ENCODE measurements at places on chromosomes 1 and 21. TPM values are rescaled to one million over a fixed set of nuclear protein-coding genes. Genes with fewer than 3 reads are reported as not detected.
A peak's percentile ranks its signal among the peaks of the same experiment; 100 is the strongest.

The LCE1F gene
- not detected for polyA plus RNA-seq

The TMPRSS15 gene
- polyA plus RNA-seq = not detected

DNA sequence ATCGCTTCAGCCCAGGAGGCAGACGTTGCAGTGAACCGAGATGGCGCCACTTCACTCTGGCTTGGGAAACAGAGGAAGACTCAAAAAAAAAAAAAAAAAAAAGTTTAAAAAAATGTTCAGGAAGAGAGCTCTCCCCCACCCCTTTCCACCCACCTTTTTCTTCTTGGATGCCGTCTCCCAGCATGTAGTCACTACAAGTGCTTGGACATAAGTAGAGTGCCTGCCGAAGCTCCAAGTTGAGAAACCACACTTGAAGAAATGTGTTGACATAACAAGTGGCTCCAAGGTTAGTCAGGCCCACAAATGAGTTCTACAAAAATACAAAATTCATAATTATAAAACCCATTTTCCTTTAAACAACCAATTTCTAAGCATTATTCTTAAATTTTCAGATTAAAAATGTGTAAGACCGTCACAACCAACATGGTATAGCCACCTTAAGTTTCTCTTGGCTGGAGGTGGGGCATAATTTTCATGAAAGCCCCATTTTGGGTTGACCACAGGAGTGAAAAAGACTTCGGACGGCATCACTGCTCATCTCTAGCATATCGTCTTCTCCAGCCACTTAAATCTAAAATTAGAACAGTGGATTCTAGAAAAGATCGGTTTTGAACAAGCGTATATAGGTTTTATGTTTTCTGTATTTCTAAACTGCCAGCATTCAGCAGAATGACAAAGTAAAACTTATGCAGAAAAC, 26.4 kb downstream of the USP48 start:
- DNase-seq = no peak

The HRNR gene
- polyA plus RNA-seq = 0.30 TPM

The PLEKHN1 gene
- polyA plus RNA-seq = not detected

The DISC1 gene
- 7.9 TPM for polyA plus RNA-seq

The SYT14 gene
- polyA plus RNA-seq = 1.6 TPM

The PPP1R12B gene
- 79.9 TPM for polyA plus RNA-seq

DNA sequence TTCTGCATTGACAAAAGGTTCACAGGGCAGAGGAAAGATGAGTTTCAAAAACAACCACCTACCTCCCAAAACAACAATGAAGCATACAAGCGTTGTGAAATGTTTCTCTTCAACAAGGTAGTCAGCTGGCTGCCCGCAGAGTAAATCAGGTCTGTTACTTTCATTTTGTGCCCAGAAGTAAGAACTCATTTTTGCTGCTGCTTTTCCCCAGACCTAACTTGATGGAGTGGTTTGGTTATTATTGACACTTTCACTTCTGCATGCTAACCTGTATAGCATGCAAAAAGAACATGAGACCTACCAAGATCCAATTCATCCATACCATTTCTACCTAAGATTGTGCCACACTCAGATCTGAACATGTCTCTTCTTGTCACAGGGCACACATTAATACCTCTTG, 1.3 kb downstream of the SLC9C2 start:
- no peak for DNase-seq

- DNase-seq = no peak
These were observed 14.2 kb upstream of the CYP4B1 start for GRCh38 chr1:46784666-46785065.

The ATP6V1G3 gene
- not detected for polyA plus RNA-seq

DNA sequence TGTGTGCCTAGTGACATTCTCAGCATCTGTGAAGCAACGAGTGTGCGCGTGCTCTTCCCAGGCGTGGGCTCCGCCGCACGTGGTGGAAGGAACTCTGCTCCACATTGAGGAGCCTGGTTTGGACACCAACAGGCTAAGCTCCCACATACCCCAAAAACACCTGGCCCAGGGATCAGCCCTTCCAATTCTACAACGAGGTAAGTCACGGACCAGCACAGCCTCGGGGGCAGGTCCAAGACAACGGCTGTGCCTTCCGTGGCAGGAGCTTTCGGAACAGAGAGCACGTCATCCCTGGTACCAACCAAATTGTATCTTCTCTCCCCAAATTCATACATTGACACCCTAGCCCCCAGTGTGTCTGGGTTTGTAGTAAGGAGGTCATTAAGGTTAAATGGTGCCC, 27.2 kb upstream of the PDE9A start:
- no peak for DNase-seq

GRCh38 chr1:1069056-1069710, 4.9 kb downstream of the RNF223 start:
- DNase-seq = peak; percentile 25

The B3GALT6 gene
- 18.7 TPM for polyA plus RNA-seq

DNA sequence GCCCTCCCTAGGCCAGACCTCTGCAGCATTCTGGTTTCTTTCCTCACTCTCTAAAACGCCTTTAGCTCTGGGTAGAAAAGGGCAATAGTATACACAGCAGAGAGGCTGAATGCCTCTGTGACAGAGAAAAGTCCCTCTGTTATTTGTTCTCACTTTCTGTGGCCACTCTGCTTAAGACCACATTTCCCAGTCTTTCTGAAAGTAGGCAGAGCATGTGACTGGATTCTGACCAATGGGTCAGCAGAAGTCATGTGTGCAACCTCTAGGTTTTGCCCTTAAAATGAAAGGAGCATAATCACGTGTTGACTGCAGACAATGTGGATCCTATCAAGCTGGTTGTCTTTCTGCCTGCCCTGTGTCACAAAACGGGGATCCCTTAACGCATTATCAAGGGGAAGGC, 79.7 kb upstream of the MARK1 start:
- DNase-seq = no peak

The GAS5 gene
- 691 TPM for polyA plus RNA-seq

DNA sequence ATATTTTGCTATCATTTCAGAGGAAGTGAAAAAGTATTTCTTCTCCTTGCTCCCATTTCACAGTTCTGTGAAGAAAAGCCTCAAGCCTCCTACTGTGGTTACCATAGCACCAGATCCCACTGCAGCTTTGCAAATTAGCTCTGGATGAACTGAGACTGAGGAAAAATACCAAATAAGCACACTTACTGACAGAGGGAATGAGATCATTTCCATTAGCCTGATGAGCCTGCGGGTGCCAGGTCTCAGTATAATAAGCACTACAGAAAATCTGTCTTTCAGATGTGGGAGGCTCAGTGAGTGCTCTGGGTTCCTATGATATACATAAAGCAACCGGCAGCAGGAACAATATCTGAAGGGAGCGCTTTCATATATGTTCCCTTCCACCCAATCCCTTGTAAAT, 21.4 kb downstream of the XKR8 start:
- DNase-seq = no peak

DNA sequence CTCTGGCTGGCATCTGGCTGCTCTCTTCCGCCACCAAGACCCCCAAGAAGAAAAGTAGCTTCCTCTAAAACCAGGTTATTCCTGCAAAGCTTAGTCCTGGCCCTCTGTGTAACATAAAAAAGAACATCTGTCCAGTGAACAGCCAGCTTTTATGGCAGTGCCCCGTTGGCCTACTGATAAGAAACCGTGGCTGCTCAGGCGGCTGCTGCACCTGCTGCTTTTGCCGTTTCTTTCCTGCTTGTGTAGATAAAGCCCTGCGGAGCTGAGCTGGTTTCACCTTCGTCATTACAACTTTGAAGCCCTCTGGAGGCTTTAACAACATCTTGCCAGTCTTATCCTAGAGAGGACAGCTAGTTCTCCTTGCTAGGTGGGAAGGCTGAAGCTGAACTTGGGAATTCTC, 20.5 kb downstream of the ELAPOR1 start:
- no peak for DNase-seq

DNA sequence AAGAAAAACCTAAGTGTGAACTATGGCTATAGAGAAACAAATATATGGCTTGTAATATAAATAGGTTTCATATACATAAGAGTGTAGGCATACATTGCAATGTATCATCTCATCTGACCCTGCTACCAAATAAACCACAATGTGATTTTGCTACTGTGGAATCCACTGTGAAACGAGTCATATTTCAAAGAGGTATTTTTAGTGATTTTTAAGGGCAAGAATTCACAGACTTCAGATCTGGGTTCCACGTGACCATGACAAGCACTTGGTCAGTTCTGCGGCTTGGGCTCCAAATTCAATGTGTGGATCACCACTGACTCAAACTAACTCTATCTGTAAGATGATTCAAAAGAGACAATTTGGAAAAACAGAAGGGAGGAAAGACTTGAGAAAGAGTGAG, 147.0 kb upstream of the ERG start:
- no peak for DNase-seq

DNA sequence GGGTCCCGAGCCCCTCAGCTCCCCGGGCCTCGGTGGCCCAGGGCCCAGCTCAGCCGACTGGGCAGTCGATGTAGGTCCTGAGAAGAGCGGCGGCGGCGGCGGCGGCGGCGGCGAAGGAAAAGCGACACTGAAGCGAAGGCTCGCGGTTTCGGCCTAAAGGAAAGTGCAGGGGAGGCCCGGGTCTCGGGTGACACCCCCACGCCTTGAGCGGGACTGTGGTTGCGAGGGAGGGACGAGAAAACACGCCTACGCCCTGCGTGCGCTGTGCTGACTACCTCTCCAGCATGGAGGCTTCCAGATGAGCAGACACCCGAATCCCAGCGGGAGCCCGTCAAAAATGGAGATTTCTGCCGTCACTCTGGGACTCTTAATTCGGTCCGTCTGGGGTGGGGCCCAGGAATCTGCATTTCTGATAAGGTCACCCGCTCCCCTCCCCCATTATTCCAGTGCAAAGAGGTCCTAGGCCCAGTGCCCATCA, 31.2 kb downstream of the DNTTIP2 start:
- peak; percentile 75 for DNase-seq

- DNase-seq = no peak
These were observed 128.2 kb downstream of the TBX19 start for GRCh38 chr1:168408884-168409283.

DNA sequence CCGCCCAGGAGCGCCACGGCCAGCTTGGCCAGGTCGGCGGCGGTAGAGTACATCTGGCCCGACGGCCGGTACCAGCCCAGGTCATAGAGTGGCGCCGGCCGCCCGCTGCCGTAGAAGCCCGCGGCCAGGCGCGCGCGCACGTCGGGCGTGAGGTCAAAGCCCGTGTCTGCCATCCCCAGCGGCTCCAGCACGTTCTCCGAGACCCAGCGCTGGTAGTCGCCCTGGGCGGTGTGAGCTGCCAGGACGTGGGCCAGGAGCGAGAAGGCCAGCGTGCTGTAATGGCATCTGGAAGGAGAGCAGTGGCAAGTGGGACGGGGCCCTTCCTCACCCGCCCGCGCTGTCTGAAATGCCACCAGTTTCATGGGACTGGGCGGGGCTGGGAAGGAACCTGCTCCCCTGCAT, 18.9 kb downstream of the LACTBL1 start:
- DNase-seq = no peak

DNA sequence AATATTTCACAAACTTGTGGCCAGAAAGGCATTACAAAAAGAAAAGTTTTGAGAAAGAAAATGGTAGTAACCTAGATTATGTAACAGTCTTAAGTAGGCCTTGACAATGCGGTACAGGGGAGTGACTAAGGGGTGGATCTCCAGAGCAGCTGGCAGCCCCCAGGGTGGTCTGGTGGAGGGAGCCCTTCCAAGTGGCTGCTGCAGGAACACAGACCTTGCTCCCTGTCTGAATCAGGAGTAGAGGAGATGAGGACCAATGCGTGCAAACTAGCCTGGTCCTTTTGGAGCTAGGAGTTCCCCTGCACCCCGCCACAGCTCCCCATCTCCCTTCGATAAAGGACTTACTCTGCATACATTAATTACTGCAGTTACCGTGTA, 189.0 kb downstream of the NFIA start:
- DNase-seq = no peak

DNA sequence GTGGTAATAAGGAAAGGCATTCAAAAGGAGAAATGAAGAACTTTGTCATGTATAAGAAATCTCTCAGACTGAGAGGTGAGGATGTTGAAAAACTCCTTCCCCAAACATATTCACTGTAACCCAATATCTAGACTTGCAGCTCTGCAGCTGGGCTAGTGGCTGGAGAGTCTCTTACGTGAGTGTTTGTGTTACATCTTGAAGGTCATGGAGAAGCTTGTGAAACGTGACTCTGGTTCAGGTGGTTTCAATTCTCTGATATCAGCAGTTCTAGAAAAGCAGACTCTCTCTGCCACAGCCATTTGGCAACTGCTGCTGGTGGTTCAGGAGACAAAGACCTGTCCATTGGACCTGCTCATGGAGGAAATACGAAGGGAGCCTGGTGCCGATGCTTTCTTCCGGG, 55.0 kb upstream of the EPHA8 start:
- no peak for DNase-seq

DNA sequence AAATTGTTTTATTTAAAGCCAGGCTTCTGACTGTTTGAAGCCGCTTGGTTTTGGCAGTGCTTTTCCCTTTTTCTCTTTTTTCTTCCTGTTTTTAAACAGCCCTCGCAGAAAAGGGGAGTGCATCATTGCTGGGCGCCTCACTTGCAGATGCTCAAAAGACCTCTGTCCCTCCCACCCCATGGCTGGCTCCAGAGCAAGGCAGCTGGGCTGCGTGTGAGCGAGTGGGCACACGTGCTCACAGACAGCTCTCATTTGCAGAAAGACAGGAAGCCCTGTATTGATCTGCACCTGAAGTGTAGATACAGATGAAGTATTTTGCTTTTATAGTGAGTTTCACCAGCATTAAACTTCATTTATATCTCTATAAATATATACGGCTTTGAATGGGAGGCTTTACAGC, 8.8 kb downstream of the TNR start:
- no peak for DNase-seq

- DNase-seq = no peak
These were observed 34.5 kb upstream of the USP25 start for GRCh38 chr21:15695241-15695640.

The GRIK1 gene
- not detected for polyA plus RNA-seq

Data from muscle of arm (tissue), 14 donors.